CD4-positive, alpha-beta memory T cell (primary cell): ENCODE measurements at places on chromosomes 3 and 15.

DNA sequence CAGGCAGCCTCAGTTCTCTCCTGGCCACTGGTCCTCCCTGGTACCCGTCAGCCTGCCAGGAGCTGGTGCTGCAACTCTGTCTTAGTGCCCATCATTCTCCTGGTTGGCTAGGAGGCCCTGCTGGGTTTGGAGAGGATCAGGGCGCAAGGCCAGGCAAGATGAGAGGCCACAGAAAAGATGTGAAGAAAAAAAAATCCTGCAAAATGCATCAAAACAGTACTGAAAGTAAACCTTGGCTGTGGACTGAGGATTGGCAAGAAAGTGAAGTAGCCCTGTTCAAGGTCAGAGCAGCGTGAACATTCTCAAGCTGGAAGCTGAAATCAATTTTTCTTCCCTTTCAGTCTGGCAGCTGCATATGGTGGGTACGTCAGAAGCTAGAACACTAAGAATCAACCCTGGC is 74.2 kb downstream of the GTF2E1 start:
- H3K27me3 ChIP-seq = no peaks in the 10 kb centered on the region
- no peak overlapping the region for H3K4me3 ChIP-seq
- H3K27ac ChIP-seq = no peak overlapping the region

- H3K4me3 ChIP-seq = no peak overlapping the region
- no peaks in the 10 kb centered on the region for H3K27me3 ChIP-seq
- DNase-seq = no peak
Observed at GRCh38 chr3:12513694-12514446, 29.6 kb downstream of the TSEN2 start.

- no peak overlapping the region for H3K4me3 ChIP-seq
- no peaks in the 10 kb centered on the region for H3K4me1 ChIP-seq
- no peak overlapping the region for H3K27ac ChIP-seq
Observed at GRCh38 chr3:65671004-65671403, 367.7 kb downstream of the MAGI1 start.

GRCh38 chr15:90024406-90024805 is 23.3 kb downstream of the ZNF710 start:
- DNase-seq = no peak
- peaks cover 9% of the 10 kb centered on the region for H3K4me1 ChIP-seq
- no peak overlapping the region for H3K4me3 ChIP-seq
- H3K27me3 ChIP-seq = no peaks in the 10 kb centered on the region
- no peak overlapping the region for H3K27ac ChIP-seq

DNA sequence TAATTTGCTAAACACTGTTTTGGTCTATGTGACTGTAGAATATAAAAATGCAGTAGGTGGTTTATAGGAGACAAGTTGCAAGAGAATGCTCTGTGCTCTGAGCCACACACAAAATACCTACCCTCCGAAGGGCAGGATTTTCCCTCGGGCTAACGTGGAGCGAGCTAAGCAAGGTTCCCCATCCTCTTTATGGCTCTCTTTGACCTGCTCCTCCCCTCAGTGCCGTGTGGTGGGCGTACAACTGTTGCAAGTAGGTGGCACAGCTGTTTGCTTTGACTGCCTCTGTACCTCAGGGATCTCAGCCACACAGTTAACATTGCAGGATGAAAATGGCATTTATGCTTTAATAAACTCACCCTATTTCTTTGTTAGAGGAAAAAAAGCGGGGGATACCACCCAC is 339.1 kb downstream of the SATB1 start:
- H3K27ac ChIP-seq = no peak overlapping the region
- no peaks in the 10 kb centered on the region for H3K27me3 ChIP-seq
- H3K36me3 ChIP-seq = no peaks in the 10 kb centered on the region
- no peak overlapping the region for H3K4me3 ChIP-seq

DNA sequence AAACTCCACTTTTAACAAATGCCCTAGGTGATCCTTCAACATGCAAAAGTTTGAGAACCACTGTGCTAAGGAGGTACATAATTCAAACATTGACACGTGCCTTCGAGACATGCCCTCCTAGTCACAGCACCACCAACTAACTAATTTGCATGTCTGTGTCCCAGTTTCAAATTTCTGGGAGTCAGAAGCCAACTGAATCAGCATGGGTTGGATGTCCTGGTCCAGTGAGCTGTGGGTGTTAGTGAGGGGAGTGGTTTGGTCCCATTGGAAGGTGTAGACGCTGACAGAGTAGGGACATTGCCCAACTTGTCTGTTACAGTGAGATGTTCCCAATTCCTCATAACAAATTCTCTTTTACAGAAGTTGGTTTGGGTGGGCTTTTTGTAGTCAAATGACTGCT is 67.3 kb upstream of the ADPGK start:
- H3K27ac ChIP-seq = no peak overlapping the region
- no peak overlapping the region for H3K4me3 ChIP-seq
- peaks cover 4% of the 10 kb centered on the region for H3K27me3 ChIP-seq
- H3K36me3 ChIP-seq = no peaks in the 10 kb centered on the region
- DNase-seq = no peak
- no peaks in the 10 kb centered on the region for H3K4me1 ChIP-seq

GRCh38 chr3:20975188-20975651 is 775.8 kb downstream of the ZNF385D start:
- H3K4me3 ChIP-seq = no peak overlapping the region
- no peaks in the 10 kb centered on the region for H3K4me1 ChIP-seq
- no peaks in the 10 kb centered on the region for H3K36me3 ChIP-seq
- DNase-seq = no peak
- no peak overlapping the region for H3K27ac ChIP-seq

DNA sequence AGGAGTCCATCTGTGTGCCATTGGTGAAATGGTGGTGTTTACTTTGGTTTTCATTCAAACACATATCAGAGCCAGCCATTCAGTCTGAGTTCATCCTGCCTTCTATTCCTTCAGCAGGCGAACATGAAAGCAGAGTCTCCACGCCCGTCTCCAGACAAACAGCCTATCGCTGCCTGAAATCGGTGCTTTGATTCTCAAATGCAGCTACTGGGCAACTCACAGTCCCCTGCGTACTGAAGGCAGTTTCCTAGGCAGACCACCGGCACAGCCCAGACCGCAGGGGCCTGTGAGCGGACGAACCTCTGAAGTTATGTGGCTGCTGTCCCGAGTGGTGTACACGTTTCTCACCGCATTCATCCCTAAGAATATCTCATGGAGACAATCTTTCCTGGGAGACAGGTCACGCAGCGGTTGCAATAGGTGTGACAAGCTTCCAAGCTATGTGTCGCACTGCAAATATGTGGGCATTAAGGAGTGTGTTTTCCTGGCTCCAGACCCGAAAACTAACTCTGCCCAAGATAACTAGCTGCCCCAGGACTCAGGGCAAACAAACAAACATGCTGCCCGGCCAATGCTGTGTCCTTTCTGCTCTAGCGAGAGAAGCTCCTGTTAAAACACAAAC is 16.9 kb upstream of the RYR3 start:
- H3K4me1 ChIP-seq = no peaks in the 10 kb centered on the region
- no peaks in the 10 kb centered on the region for H3K36me3 ChIP-seq
- no peak overlapping the region for H3K27ac ChIP-seq
- H3K4me3 ChIP-seq = no peak overlapping the region

DNA sequence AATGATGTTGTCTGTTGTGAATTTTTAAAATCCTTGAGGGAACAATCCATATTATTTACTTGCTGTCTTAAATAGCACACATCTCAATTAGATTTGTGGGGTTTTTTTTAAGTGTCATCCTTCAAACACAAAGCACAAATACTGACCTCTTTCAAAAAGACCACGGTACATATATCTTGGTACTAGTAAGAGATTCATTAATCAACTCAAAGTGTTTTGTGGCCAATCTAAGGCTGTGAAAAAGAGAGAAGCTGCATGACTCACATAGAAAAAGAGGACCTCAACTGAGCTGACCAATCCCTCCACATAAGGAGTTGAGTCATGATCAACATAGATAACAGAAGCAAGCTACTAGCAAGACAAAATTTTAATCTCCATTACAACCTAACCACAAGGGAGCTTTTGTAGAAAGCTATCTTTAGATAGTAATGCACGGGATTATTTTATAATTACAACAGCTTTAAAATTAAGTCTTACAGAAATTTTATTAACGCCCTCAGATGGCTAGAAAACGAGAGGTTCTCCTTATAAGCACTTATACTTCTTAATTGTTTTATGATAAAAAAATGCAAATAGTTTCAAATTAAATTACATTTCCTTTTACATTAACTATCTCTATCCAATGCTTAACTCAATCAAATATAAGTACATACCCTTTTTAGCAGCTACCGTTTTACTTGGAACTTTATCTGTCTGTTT is 60.5 kb downstream of the TOP2B start:
- no peaks in the 10 kb centered on the region for H3K4me1 ChIP-seq
- DNase-seq = no peak
- H3K27ac ChIP-seq = no peak overlapping the region
- H3K4me3 ChIP-seq = no peak overlapping the region

DNA sequence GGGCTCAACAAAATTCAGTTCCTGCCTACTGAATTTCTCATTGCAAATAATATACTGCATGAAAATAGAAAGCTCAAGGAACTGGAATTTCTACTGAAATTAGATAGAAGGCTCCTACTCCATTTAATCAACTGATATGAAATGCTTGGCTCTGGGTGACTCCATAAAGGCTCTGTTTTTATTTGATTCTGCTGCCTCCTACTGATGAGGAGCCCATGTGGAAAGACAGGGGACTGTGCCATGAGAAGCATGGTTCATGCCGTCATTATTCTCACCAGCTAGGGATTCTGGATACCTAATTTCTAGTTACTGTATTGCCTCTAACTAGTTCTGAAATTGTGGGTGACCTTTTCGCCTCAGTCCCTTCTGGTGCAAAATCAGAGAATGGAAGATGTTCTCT is 366.2 kb upstream of the DPH6 start:
- DNase-seq = no peak
- no peak overlapping the region for H3K27ac ChIP-seq
- no peak overlapping the region for H3K4me3 ChIP-seq
- no peaks in the 10 kb centered on the region for H3K27me3 ChIP-seq

- H3K36me3 ChIP-seq = no peaks in the 10 kb centered on the region
- peak overlapping the region; percentile 42 for H3K4me3 ChIP-seq
- H3K27ac ChIP-seq = peak overlapping the region; percentile 26
- DNase-seq = peak; percentile 21
- H3K4me1 ChIP-seq = peaks cover 19% of the 10 kb centered on the region
- H3K27me3 ChIP-seq = no peaks in the 10 kb centered on the region
Observed at GRCh38 chr3:143119974-143120715, 574 bp downstream of the CHST2 start.

GRCh38 chr3:69197922-69198530 is 75.6 kb upstream of the LMOD3 start:
- peak overlapping the region; percentile 94 for H3K4me3 ChIP-seq
- H3K27ac ChIP-seq = peak overlapping the region; percentile 79
- H3K4me1 ChIP-seq = peaks cover 25% of the 10 kb centered on the region
- peaks cover 18% of the 10 kb centered on the region for H3K36me3 ChIP-seq

DNA sequence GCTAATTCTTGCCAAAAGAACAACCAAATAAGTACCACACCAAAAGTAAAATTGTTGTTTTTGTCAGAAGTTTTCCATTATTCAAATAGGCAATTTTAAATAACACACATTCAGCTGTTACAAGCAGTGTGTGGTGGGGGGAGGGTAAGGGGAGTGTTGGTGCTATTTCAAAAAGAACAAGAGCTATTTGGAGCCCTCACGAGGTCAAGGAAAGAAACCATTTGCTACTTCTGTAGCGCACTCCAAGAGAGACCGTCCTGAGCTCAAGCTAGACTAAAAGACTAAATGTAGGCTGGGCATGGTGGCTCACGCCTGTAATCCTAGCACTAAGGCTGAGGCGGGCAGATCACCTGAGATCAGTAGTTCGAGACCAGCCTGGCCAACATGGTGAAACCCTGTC is 21.2 kb upstream of the IGF2BP2 start:
- no peaks in the 10 kb centered on the region for H3K36me3 ChIP-seq
- no peaks in the 10 kb centered on the region for H3K4me1 ChIP-seq

- no peak overlapping the region for H3K4me3 ChIP-seq
- no peaks in the 10 kb centered on the region for H3K27me3 ChIP-seq
- DNase-seq = no peak
- no peaks in the 10 kb centered on the region for H3K36me3 ChIP-seq
Observed at GRCh38 chr15:61256231-61256630, 27.1 kb upstream of the RORA start.

GRCh38 chr3:107488942-107489341 is 33.8 kb upstream of the BBX start:
- H3K4me1 ChIP-seq = no peaks in the 10 kb centered on the region
- H3K27me3 ChIP-seq = no peaks in the 10 kb centered on the region
- no peaks in the 10 kb centered on the region for H3K36me3 ChIP-seq
- no peak overlapping the region for H3K27ac ChIP-seq
- no peak overlapping the region for H3K4me3 ChIP-seq

DNA sequence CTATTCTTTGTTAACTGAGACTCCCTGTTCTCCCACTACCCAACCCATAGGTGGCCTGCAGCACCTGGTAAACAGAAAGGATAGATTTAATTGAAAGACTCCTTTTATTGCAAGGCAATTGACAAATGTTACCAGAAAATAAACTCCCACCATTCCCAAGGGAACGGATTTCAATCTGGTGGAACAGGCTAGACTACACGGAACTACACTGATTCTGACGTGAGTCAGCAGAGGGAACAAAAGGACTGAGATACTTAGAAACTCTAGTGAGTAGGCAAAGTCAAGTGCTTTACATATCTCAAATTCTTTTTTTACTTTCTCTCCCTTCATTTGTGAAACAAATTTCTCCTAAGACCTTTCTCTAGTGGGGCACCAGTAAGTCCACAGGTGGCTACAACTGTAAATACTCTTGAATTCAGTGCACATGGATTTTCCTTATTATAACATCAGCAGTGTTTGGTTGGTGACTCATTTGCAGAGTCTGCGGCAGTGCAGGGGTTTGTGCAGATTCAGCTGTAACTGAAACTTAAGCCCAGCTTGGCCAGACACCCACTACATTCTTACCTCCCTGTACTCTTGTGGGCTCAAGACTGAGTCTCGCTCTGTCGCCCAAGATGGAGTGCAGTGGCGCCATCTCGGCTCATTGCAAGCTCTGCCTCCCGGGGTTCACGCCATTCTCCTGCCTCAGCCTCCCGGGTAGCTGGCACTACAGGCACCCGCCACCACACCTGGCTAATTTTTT is 34.3 kb upstream of the PLSCR2 start:
- H3K27ac ChIP-seq = no peak overlapping the region
- H3K4me3 ChIP-seq = no peak overlapping the region
- no peaks in the 10 kb centered on the region for H3K27me3 ChIP-seq
- H3K4me1 ChIP-seq = peaks cover 1% of the 10 kb centered on the region
- no peak for DNase-seq

DNA sequence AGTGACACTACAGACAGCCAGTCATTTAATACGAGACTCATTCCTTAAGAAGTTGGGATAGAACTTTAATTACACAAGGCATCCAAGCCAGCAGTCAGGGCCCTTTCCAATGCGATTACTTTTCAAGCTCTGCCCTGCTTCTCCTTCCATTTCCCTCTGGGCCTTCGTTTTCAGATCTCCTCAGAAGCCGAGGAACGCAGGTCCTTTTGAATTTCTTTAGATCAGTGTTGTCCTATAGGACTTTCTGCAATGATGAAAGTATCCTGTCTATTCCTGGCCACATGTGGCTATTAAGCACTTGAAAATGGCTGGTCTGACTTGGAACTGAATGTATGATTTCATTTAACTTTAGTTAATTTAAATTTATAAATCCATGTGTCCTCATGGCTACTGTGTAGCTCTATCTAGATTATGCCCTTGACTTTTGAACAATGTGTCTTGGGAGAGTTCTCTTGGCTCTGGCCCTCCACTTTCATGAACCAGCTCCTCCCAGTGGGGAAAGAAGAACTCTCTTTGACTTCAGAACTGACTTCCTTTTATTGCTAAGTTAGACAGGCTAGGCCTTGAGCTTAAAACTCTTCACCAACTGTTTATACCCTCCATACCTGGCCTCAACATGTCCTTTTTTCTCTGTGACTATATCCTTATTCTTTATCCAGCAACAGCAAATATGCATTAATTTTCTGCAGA is 22.6 kb downstream of the TGFBR2 start:
- no peaks in the 10 kb centered on the region for H3K36me3 ChIP-seq
- no peak overlapping the region for H3K4me3 ChIP-seq
- DNase-seq = peak; percentile 54
- no peaks in the 10 kb centered on the region for H3K27me3 ChIP-seq
